ENCODE measurements at places on chromosomes 5 and 9. TPM values are rescaled to one million over a fixed set of nuclear protein-coding genes. Genes with fewer than 3 reads are reported as not detected.

The PCDHB5 gene
- polyA plus RNA-seq, result 3.9 TPM

The TPD52L3 gene
- not detected for polyA plus RNA-seq

The ROPN1L gene
- polyA plus RNA-seq, result not detected

The TXNDC8 gene
- polyA plus RNA-seq, result not detected

The ZNF658 gene
- polyA plus RNA-seq, result 4.9 TPM

DNA sequence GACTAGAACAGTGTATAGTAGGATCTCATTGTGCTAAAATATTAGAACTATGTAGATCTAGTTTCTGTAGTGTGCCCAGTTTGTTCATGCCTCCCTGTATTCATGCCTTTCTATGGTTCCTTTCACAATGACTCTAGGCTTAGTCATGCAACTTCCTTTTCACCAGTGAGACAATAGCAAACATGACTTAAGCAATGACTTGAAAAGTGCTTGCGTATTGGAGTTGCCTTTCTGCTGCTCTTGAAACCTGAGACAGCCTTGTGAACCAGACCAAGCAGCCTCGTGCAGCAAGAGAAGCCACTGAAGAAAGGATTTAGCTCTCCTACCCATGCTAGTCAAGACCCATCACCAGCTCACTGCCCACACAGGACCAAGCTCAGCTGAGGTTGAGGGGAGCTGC is 294.5 kb upstream of the TAS2R1 start:
- DNase-seq, result no peak

DNA sequence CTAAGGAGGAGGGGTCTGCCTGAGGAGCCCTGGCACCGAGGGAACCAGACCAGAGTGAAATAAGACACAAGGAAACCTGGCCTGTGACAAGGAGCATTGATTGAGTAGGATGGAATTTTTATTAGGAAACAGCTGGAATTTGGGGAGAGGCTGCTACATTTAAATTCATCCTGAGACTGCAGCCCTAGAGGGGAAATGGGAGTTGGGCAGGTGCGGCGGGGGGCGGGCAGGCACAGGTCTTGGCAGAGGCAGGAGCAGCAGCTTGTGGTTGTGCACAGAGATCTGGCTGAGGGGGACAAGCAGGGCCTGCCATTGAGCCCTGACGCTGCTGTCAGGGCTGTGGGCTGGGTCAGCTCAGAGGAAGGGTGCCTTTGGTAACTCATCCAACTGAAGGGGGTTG is 71.6 kb downstream of the PCDH1 start:
- no peak for DNase-seq

DNA sequence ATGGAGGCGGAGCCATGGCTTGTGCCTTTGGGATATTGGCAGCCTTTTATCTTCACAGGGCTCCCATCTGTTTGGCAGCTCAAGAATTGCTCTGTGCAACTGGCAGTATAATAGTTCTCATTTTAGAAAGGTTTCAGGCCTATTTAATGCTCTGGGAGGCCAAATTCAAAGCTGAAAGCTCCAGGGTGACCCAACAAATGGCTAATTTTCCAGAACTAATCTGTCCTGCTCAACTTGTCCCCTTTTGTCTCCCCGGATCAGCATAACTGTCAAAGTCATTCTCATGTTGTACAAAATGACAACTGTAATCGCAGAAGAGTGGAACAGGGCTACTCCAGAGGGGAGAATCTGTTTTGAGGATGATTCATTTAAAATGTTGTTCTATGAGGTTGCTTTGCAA is 52.6 kb upstream of the CXCL14 start:
- DNase-seq, result no peak

GRCh38 chr9:34070606-34071324 is 22.1 kb upstream of the UBAP2 start:
- DNase-seq, result no peak

DNA sequence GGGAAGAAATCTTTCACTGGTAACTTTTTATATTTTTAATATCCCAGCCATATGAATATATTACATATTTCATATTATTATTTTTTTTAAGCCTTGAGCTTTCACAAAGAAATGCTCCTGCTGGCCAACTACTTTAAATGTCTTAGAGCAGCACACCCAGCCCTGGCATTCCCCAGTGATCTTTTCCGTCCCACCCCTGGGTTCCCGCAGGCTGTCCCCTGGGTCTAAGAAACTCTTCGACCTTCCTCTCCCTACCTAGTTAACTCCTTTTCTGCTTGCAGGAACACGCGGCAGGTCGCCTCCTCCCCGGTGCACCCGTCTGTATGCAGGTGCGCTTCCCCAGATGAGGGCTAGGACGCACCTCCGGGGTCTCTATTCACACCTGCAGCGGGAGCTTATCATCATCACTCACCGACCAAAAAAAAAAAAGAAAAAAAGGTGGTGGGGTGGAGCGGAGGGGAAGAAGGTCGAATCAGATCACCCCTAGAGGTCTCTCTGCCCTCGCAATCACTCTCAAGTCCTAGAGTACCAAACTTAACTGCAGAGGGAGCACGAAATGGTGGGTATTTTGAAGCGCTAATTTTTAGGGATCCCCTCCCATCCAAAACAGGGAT is 696 bp downstream of the ZFP62 start:
- no peak for DNase-seq

DNA sequence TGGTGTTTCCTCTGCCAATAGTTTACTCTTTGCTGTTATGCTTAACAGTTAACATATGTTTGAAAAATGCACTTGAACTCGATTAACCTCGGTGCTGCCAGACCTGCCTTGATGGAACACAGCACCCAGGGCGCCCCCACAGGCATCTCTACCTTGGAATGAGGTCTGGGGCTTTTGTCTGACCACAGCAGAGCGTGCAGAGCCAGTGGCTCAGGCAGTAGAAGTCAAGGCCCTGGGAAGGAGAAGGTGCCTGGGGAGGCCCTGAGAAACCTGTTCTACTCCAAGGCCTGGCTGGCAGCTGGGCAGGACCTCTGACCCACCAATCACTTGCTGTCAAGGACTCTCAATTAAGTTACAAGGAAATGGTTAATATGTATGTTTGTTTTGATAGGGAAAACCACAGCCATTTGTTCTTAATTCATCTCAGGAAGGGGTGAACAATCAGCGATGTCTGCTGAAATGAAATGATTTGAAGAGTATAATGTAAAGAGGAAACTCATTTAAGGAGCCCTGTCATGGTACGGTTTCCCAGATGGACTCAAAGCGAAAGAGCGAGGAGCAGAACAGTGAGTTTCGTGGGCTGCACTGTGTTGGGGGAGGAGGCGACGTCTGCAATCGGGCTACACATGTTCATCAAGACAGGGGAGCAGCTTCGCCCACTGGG is 21.9 kb downstream of the MACROH2A1 start:
- DNase-seq, result no peak

- DNase-seq, result no peak
These were observed 42.5 kb upstream of the GNPDA1 start for GRCh38 chr5:142055301-142055700.

- no peak for DNase-seq
These were observed 1.6 kb downstream of the SOWAHA start for GRCh38 chr5:132814503-132815294.

DNA sequence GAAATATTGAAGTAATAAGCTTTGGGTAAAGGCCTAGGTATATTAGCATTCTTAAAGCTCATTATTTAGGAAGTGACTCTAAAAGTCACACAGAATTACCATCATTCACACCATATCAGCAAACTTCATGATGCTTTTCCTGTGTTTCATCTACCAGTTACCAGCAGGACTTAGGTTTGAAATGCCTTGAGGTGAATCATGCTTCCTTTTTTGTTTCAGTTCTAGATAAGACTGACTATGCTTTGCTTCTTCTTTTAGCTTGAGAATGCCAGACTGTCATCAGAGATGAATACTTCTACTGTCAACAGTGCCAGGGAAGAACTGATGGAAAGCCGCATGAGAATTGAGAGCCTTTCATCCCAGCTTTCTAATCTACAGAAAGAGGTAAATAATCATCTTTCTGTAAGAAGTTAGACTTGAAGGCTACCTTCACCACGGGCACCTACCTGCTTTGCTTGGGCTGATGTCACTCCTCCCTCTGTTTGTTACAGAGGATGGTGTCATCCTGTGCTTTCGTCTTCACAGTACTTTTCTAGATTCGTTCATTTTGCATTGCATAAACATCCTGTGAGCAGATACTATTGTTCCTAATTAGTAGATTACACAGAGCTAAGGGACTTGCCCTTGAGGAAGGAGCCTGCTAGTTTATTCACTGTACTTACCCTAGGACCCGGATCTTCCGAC is 34.7 kb downstream of the LMNB1 start:
- DNase-seq, result no peak

DNA sequence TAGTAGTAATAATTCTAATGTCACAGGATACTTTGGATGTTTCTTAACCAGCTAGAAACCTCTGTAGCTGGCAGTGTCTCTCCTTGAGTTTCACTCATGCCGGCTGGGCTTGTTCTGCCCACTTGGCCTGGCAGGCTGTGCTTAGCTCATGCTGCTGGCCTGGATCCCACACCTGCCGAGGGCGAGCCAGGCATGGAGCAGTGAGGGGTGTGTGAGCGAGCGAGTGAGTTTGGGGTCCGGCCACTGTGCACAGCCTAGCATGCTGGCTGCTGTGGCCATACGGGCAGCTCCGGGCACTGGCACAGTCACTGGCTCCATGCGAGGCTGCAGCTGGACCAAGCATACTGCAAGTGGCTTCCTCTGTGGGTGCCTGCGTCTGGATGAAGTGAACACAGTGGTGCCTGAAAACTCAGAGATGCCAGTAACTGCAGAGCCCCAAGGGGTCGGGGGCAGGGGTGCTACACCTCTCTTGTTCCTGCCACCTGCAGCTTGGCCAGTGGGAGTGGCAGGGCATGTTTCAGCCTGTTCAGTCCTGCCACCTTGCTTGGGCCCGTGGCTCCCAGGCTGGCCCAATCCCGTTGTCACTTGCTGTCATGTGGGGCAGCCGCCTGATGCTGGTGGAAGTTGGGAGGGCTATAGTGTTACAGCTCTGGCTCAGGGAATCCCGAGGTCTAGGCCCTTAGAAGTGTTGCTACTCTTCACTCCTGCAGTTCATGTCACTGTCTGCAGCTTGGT is 9.9 kb downstream of the FSD1L start:
- DNase-seq, result no peak

DNA sequence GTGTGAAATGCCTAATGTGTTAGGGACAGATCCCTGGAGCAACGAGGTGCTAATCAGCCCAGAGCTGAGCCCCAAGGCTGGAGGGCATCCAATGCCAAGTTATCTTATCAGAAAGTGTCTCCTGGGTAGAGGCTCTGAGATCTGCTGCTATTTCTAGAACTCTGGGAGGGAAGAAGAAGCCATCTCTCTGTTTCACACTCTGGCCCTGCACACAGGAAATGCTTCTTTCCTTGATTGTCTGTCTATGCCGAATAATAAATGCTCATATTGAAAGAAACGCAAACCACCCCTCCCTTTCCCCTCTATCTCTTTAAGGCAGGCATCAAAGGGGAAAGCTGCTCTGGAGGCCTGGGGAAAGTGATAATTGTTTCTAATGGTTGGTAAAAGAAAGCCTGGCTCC is 166.7 kb downstream of the PAPPA start:
- DNase-seq, result no peak

DNA sequence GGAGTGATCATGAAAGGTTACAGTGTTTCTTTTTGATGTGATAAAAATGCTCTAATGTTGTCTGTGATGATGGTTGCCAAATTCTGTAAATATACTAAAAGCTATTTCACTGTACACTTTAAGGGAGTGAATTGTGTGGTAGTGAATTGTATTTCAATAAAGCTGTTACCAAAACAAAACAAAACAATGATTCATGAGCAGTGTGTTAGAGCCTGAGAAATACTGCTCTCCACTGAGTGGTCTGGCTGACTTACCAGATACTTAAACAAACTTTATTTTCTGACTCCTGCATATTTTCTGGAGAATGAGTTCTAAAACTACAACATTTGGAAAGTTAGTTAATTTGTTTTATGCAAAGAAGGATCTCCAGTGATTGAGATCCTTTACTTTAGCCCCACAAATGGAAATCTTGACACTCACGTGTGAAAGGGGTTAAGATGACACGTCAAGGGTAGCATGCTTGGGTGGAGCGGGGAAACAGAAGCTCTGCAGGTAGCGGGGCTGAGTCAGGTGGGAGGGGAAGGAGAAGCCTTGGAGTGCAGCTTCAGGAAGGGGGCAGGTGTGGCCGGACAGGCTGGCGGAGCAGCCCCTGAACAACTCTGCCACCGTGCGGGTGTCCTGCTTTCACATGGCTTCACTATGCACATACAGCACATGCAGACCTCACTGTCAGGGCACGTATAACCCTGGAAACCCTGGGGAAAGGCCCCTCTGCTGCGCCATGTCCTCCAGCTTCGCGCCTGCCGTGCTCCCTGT is 256.7 kb downstream of the IRX1 start:
- DNase-seq, result no peak

DNA sequence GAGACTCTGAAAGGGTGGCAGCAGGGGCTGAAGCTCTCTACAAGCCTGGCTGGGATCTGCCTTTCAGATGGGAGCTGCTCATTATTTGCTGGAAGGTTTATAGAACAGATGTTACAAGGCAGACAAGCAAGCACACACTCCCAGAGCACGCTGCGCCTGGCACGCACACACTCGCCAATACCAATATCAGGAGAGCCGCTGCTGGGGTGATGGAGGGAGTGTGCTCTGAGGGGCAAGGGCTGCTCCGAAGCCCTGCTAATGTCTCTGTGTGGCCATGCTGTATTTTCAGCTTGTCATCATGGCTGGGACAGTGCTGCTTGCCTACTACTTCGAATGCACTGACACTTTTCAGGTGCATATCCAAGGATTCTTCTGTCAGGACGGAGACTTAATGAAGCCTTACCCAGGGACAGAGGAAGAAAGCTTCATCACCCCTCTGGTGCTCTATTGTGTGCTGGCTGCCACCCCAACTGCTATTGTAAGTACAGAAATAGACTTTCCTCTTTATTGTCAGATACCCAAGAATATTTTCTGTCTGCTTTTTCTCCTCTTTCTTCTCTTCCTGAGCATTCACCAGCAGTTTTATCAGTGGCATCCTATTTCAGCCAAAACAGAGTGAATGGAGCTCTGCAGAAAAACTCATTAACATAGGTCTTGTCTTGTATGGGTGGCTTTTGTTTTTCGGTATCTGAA is 115.1 kb downstream of the BAAT start:
- DNase-seq, result no peak

- DNase-seq, result no peak
These were observed 27.4 kb downstream of the QRFP start for GRCh38 chr9:130869250-130869649.

- no peak for DNase-seq
These were observed 64.8 kb downstream of the ATP10B start for GRCh38 chr5:160787240-160787639.

DNA sequence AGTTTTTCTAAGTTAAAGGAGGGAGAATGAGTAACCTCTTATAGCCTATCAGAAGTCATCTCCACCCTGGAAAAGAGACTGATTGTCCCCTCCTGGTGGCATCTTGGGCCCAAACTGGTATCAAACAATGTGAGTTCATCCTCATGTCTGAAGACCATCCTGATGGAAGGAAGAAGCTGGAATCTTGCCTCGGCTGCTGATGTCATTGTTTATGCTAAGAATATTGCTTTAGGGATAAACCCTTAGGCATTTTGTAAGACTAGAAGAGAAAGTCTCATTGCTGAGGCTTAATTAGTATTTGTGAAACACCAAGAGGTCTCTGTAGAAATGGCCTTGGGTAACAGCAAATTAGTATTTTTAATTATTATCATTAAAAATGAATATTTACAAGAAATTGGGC is 65.7 kb upstream of the KCNN2 start:
- DNase-seq, result no peak

- DNase-seq, result no peak
These were observed 220.8 kb downstream of the PLK2 start for GRCh38 chr5:58239045-58239444.
